Upper lobe of right lung (tissue), 1 donor: ENCODE measurements at places on chromosomes 2 and 18.
A peak's percentile ranks its signal among the peaks of the same experiment; 100 is the strongest.

DNA sequence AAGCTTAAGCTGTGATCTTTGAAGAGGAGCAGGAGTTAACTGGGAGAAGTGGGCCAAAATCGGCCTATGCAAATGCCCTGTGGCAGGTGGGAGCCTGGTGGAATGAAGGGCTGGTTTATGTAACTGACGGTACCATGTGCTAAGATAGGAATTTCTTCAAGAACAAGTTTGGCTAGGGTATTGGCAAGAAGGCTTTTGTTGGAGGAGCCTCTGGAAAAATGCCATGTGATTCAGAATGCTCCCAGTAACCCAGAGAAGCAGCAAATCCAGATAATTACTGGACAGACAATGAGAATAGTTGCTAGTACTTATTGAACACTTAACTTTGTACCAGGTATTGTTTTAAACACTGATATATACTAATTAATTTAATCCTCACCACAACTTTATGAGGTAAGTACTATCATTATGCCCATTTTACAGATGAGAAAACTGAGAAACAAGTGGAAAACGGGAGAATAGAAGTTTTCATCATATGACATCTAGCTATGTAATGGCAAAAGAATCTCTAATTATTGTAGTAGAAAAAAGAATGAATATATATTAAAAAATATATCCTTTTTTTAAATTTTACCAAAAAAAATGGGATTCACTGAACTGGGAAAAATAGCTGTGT, 9.1 kb upstream of the FAM124B start:
- DNase-seq = no peak
- no peaks in the 10 kb centered on the region for H3K36me3 ChIP-seq
- no peak overlapping the region for H3K4me3 ChIP-seq
- no peak overlapping the region for H3K27ac ChIP-seq

DNA sequence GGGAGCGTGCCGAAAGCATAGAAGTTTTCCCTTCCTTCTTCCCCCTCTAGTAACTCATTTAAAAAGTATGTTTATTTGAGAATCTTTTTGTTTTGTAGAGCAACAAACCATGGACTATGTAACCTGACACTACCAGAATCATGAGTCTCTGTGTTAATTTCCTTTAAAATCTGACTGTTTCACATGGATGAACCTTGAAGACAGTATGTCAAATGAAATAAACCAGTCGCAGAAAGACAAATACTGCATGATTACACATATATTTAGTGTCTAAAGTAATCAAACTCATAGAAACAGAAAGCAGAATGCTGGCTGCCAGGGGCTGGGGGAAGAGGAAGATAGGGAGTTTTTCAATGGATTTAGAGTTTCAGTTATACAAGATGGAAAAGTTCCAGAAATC, 32.3 kb downstream of the PTPN2 start:
- DNase-seq = no peak
- H3K27ac ChIP-seq = no peak overlapping the region
- H3K4me1 ChIP-seq = peaks cover 13% of the 10 kb centered on the region
- H3K36me3 ChIP-seq = peaks cover 18% of the 10 kb centered on the region
- H3K4me3 ChIP-seq = no peak overlapping the region

- peak overlapping the region; percentile 59 for H3K27ac ChIP-seq
- peaks cover 27% of the 10 kb centered on the region for H3K4me1 ChIP-seq
- H3K4me3 ChIP-seq = peak overlapping the region; percentile 19
- no peaks in the 10 kb centered on the region for H3K36me3 ChIP-seq
- no peaks in the 10 kb centered on the region for H3K27me3 ChIP-seq
Measured at GRCh38 chr2:145751629-145752028, 1231.7 kb upstream of the ZEB2 start.

GRCh38 chr18:55097456-55098170, 138.4 kb upstream of the CCDC68 start:
- no peak overlapping the region for H3K27ac ChIP-seq
- DNase-seq = no peak
- no peaks in the 10 kb centered on the region for H3K4me1 ChIP-seq
- no peaks in the 10 kb centered on the region for H3K27me3 ChIP-seq
- no peaks in the 10 kb centered on the region for H3K36me3 ChIP-seq
- no peak overlapping the region for H3K4me3 ChIP-seq

DNA sequence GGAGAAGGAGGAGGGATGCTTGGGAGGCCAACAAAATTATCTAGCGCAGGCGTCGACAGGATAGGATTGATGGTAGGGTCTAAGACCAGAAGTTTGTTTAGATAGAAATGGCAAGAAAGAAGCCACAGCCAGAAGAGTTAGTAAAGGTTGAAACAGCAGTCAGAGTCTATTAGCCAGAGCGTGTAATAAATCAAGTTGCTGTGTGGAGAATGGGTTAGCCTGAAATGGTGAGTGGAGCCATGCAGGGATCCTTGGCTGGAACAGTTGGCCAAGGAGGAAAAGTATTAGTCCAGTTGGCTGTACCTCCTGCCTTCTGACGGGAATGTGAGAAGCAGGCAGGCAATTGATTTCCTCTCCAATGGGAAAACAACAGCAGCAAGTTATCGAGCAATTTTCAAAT, 190.7 kb upstream of the CCDC68 start:
- no peak overlapping the region for H3K27ac ChIP-seq
- DNase-seq = no peak

- H3K4me1 ChIP-seq = peaks cover 8% of the 10 kb centered on the region
- no peak overlapping the region for H3K27ac ChIP-seq
- H3K36me3 ChIP-seq = no peaks in the 10 kb centered on the region
Measured at GRCh38 chr2:23469142-23469540, 84.2 kb downstream of the KLHL29 start.

DNA sequence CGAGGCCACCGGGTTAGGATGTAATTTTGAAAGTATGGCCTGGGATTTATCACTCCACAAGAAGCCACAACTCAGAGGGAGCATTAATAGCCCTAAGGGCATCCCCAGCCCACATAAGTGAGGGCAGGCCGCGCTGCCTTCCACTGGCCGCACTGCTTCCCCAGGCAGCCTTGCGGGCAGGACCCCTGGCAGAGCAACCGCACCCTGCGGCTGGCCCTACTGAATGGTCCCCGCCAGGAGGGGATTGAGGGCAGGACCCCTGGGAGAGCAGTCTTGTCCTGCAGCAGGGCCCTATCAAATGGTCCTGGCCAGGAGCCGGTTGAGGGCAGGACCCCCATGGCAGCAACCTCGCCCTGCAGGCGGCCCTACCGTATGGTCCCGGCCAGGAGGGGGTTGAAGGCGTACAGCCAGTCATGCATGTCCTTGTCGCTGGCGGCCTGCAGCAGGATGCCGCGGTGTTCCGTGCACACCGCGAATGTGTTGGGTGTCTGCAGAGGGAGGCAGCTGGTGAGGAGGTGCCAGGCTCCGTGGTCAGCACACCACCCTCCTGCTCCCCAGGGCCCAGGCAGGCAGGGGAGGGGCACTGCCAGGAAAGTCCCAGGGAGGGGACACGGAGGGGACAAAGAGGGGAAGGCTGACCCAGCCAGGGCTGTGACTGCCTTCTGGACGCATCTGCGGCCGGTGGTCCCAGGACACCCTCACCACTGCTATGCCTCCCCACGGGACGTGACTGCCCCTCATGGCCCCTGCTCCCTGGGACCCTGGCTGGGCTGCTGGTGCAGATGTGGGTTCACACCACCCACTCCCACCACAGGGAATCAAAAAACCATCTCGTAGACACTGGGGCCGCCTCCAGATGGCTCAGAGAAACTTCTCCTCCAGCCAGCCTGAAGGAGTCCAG, 26.3 kb downstream of the AQP12A start:
- DNase-seq = no peak
- no peaks in the 10 kb centered on the region for H3K27me3 ChIP-seq
- H3K27ac ChIP-seq = no peak overlapping the region

DNA sequence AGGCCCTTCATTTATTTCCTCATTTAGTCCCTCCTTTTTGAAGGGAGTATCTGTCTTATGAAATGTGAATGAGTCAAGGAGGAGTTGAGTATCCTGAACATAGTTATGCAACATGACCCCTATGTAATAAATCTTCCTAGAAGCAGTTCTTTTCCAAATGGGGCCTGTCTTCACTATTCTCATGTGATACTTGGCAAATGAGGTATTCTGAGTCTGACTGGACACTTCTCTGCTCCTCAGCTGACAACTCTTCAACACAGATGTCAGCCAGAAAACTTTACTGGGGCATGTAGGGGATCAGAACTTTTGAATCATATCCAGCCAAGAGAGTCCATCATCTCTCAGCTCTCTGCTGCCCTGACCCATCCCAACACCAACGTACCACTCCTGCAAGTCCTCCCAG, 291.6 kb downstream of the ZNF385B start:
- H3K27ac ChIP-seq = no peak overlapping the region
- no peak for DNase-seq
- H3K4me3 ChIP-seq = no peak overlapping the region

DNA sequence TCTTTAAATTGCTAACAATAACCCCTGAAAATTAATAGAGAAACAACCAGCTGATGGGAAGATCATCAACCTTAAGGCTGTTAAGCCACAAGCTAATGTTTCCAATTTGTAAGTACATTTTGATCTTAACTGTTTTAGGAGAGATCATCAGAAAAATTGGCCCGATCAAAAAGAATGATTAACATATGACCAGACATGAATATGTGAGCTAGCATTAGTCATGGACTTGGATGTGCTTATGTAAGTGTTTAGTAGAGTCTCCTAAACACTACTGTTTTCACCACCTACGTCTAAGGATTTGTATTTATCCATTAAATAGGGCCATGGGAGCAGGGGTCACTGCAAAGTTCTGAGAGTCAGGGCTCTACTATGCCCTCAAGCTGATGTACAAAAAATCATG, 4.3 kb downstream of the LMAN1 start:
- H3K4me1 ChIP-seq = peaks cover 15% of the 10 kb centered on the region
- H3K36me3 ChIP-seq = peaks cover 57% of the 10 kb centered on the region

GRCh38 chr18:42765302-42765701, 350.2 kb downstream of the RIT2 start:
- no peaks in the 10 kb centered on the region for H3K4me1 ChIP-seq
- H3K4me3 ChIP-seq = no peak overlapping the region
- no peak overlapping the region for H3K27ac ChIP-seq
- DNase-seq = no peak
- no peaks in the 10 kb centered on the region for H3K36me3 ChIP-seq

- peaks cover 27% of the 10 kb centered on the region for H3K4me1 ChIP-seq
- no peaks in the 10 kb centered on the region for H3K36me3 ChIP-seq
- H3K4me3 ChIP-seq = no peak overlapping the region
- no peak for DNase-seq
Measured at GRCh38 chr2:200373231-200373630, 66.7 kb downstream of the SPATS2L start.

- peak overlapping the region; percentile 36 for H3K27ac ChIP-seq
- no peak for DNase-seq
- H3K27me3 ChIP-seq = no peaks in the 10 kb centered on the region
- H3K4me3 ChIP-seq = no peak overlapping the region
- no peaks in the 10 kb centered on the region for H3K4me1 ChIP-seq
Measured at GRCh38 chr2:317501-318424, 29.9 kb upstream of the ALKAL2 start.

GRCh38 chr2:24762518-24762917, 30.7 kb downstream of the PTRHD1 start:
- H3K27ac ChIP-seq = no peak overlapping the region
- DNase-seq = no peak
- H3K36me3 ChIP-seq = peaks cover 92% of the 10 kb centered on the region

DNA sequence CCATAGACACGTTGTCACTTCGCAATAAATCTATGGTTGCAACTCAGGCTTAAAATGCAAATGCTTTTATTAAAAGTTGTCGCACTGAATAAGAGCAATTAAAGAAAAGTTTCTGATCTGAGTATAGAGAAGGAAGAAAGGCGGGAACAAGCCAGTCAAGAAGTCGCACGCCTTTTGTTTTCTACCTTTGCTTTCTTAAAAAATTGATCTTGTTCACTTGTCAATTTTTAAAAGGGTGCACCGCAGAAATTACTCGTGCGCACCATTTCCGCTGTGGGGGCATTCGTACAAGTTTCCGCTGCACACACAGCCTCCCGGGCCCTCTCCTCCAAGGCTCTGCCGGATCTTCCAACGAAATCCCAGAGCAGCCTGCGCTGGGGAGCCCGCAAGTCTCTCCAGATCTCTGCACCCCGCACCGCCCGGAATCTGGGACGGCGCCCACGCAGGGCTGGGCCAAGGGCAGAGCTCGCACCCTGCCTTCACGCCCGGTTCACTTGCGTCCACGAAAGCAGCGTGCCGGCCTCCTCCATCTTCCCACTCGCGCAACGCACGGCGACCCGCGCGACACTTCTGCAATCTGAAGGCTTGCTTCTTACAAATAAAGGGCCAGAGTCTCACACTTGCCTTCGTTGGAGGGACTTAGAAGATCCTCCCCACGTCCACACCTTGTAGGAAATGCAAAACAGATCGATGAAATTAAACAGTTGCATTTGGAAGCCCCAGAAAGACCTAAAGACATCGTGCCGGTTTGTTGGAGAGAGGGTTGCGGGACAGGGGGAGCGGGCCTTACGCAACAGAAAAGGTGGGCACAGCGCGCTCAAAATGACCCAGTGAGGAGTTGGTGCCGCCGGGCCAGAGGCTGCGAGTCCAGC, 2.6 kb upstream of the SALL3 start:
- H3K27ac ChIP-seq = no peak overlapping the region
- no peaks in the 10 kb centered on the region for H3K36me3 ChIP-seq
- DNase-seq = no peak
- H3K4me1 ChIP-seq = peaks cover 9% of the 10 kb centered on the region
- peaks cover 91% of the 10 kb centered on the region for H3K27me3 ChIP-seq

DNA sequence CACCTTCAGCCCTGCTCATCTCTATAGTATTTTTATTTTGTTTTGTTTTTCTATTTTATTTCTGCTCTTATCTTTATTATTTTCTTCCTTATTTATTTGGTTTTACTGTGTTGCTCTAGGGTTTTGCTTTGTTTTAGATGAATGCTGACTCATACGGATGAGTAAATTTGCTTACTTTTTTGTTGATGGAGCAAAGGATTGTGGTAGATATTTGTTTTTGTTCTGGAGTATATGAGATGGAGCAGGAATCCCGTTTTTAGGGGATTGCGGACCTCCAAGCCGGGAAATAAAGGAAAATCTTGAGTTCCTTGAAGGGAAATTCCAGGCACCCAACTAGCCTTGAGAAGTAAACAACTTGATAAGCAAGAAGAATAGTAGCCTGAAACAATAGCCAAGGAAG, 15.3 kb upstream of the COLEC12 start:
- H3K4me1 ChIP-seq = no peaks in the 10 kb centered on the region
- no peak overlapping the region for H3K27ac ChIP-seq
- no peaks in the 10 kb centered on the region for H3K36me3 ChIP-seq

DNA sequence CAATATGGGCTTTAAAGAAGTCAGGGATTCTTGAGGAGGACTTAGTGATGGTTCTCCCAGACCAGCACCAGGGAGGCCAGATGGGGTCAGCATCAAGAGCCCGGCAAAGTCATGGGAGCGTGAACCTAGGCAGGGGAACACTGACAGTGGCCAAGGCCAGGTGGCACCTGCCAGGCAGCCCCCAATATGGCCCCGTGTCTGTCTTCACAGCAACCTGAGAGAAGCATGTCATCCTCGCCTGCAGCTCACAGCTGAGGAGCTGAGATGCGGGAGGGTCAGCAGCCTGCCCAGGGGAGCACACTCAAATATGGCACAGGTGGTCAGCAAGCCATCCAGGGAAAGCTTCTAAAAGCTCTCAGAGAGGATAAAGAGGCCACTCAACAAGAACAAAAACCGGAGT, 105.7 kb upstream of the GPC1 start:
- no peaks in the 10 kb centered on the region for H3K27me3 ChIP-seq
- H3K4me3 ChIP-seq = no peak overlapping the region
- H3K4me1 ChIP-seq = no peaks in the 10 kb centered on the region
- no peak overlapping the region for H3K27ac ChIP-seq
- no peak for DNase-seq
- H3K36me3 ChIP-seq = no peaks in the 10 kb centered on the region
